Kidney epithelial cell (primary cell): ENCODE measurements at places on chromosomes 5 and 9. TPM values are rescaled to one million over a fixed set of nuclear protein-coding genes. Genes with fewer than 3 reads are reported as not detected.

The PRSS3 gene
- total RNA-seq = 1.1 and 5.1 TPM in 2 replicates

The SGCD gene
- 0.29 and 0.34 TPM in 2 replicates for total RNA-seq

The NUTM2G gene
- total RNA-seq = not detected in 2 replicates

The GRXCR2 gene
- total RNA-seq = not detected in 2 replicates

The ZNF618 gene
- 12.1 and 13.6 TPM in 2 replicates for total RNA-seq

The IRX4 gene
- total RNA-seq = 0.92 and 4.2 TPM in 2 replicates

The CCDC183 gene
- 0.84 and 0.89 TPM in 2 replicates for total RNA-seq

The GM2A gene
- total RNA-seq = 19.0 and 24.6 TPM in 2 replicates

The CDX1 gene
- total RNA-seq = 0.33 and 0.48 TPM in 2 replicates

The ADAMTS12 gene
- 3.4 and 4.1 TPM in 2 replicates for total RNA-seq
